Naive thymus-derived CD4-positive, alpha-beta T cell (primary cell): ENCODE measurements at places on chromosomes 6 and 20. TPM values are rescaled to one million over a fixed set of nuclear protein-coding genes. Genes with fewer than 3 reads are reported as not detected.

DNA sequence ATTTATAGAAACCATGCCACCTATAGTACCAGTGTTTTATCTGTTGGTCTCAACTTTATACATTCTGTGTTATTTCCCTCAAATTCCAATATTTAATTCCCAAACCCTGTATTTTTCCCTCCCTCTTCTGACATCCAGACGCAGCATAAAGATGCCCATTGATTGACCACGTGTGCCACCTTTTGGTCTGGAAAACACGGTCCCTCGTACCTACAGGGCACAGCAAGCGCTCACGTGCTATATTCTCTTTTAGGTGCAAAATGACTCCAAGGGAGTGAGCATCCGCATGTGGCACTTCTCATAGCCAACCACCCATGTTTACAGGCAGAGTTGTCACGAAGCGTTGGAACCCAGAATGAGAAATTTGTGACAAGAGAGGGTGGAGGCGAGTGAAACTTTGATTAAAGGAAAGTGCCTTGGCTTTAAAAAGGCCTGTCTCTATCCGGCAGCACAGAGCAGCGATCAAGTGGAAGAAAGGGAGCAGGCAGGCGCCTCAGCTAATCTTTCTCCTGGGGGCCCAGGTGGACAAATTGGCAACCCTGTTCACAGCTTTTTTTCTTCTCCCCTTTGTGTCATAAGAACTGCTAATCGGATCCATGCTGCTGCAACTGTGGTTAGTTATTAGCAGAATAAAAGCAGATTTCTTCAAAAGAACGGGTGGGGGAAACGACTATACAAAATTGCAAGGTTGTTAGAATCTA is 225.9 kb downstream of the TMEM242 start:
- DNase-seq = no peak
- no peak overlapping the region for H3K4me3 ChIP-seq
- no peaks in the 10 kb centered on the region for H3K27me3 ChIP-seq
- H3K27ac ChIP-seq = peak overlapping the region; percentile 46

- H3K4me1 ChIP-seq = no peaks in the 10 kb centered on the region
- H3K27ac ChIP-seq = no peak overlapping the region
- H3K36me3 ChIP-seq = no peaks in the 10 kb centered on the region
- no peak for DNase-seq
- no peak overlapping the region for H3K4me3 ChIP-seq
These were observed 14.0 kb downstream of the DCBLD1 start for GRCh38 chr6:117496383-117496990.

DNA sequence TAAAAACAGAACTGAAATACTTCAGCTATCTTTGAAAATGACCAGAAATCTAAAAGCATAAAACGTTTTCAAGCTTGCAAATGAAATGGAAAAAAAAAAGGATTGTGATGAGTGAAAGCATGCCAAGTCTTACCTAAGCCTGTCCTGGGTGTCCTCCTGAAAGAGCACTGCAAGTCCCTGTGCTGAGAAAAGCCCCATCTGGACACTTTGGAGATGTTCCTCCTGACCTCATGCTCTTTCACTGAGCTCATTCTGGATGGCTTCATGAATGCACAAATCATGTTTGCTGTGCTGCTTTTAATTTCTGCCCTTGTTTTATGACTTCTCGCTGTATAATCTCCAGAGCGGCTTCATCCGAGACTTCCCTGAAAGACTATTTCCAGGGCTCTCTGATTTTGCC is 136.0 kb downstream of the SOD2 start:
- no peak overlapping the region for H3K27ac ChIP-seq
- no peak overlapping the region for H3K4me3 ChIP-seq
- no peaks in the 10 kb centered on the region for H3K36me3 ChIP-seq
- no peaks in the 10 kb centered on the region for H3K27me3 ChIP-seq
- DNase-seq = no peak

DNA sequence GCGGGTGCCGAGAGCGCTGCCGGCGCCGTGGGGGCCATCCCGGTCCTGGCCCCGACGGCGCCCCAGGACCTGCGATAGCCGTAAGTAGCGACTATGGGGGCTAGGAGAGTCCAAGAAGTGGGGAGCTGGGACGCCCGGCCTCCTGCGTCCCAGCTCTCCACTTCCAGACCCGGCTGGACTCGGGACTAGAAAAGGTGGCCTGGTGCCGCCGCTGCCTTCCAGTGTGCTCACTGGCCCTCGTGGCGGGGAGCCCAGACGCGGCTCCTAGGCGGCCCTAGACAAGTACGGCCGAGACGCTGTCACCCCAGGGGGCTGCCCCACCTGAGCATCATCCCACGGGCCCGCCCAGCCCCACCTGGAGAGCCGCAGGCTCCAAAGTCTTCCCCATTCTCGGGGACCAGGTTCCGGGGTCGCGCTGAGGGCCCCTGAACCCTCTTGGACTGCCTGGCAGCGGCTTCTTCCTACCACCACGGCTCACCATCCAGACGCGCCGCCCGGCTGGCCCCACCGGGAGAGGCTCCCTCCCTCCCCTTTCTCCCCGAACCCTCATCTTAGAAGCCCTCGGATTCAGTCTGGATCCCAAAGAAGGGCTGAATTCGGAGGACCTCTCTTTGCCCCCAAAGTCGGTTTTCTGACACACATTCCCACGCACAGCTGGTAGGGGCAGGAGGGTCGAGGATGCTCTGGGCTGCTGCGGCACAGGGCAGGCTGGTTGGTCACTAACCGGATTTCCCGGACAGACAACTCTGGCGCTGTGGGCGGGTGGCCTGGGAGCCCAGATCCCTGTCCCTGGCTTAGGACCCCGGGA is 870 bp upstream of the MDFI start:
- no peak overlapping the region for H3K4me3 ChIP-seq
- H3K4me1 ChIP-seq = peaks cover 10% of the 10 kb centered on the region
- no peak for DNase-seq
- H3K36me3 ChIP-seq = no peaks in the 10 kb centered on the region
- H3K27ac ChIP-seq = no peak overlapping the region

DNA sequence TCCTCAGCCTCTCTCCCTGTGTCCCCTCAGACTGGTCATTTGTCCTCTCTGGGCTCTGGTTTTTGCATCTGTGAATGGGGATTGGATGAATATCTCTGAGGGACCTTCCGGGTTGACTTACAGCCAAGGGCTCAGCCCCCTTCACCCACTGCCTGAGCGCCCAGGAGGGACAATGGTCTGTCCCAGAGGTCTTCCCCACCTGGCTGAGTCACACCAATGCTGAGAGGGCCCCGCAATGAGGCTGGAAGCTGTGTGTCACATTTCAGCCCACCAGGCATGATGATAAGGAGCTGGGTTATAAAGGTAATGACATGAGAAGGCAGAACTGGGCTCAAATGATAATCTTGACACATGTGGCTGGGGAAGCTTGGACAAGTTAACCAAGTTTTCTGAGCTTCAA is 70.5 kb downstream of the TOX2 start:
- H3K4me3 ChIP-seq = no peak overlapping the region
- no peaks in the 10 kb centered on the region for H3K27me3 ChIP-seq
- no peak for DNase-seq
- no peaks in the 10 kb centered on the region for H3K36me3 ChIP-seq

DNA sequence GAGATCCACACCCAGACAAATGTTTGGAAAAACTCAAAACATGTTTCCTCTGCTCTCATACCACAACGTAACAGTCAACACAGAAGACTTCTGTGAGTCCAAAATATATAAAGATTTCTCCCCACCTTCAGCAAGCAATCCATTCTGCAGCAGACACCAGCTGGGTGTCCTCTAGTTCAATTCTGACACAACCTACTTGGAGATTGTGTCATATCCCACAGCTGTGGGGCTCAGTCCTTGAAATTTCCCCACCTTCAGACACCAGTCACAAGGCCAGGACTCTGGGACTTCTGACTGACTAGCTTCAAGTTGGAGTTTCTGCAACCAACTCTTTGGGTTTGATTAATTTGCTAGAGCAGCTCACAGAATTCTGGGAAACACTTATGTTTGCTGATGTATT is 244.8 kb upstream of the CDYL start:
- no peaks in the 10 kb centered on the region for H3K36me3 ChIP-seq
- DNase-seq = no peak
- no peaks in the 10 kb centered on the region for H3K4me1 ChIP-seq
- no peaks in the 10 kb centered on the region for H3K27me3 ChIP-seq

GRCh38 chr6:30819297-30819917 is 64.9 kb upstream of the DDR1 start:
- H3K4me3 ChIP-seq = no peak overlapping the region
- no peak for DNase-seq
- no peak overlapping the region for H3K27ac ChIP-seq
- H3K4me1 ChIP-seq = peaks cover 7% of the 10 kb centered on the region
- H3K27me3 ChIP-seq = no peaks in the 10 kb centered on the region
- H3K36me3 ChIP-seq = peaks cover 9% of the 10 kb centered on the region

- no peaks in the 10 kb centered on the region for H3K4me1 ChIP-seq
- no peaks in the 10 kb centered on the region for H3K36me3 ChIP-seq
- no peak for DNase-seq
- H3K4me3 ChIP-seq = no peak overlapping the region
- H3K27ac ChIP-seq = no peak overlapping the region
These were observed 123.3 kb upstream of the DUSP22 start for GRCh38 chr6:168865-169455.

DNA sequence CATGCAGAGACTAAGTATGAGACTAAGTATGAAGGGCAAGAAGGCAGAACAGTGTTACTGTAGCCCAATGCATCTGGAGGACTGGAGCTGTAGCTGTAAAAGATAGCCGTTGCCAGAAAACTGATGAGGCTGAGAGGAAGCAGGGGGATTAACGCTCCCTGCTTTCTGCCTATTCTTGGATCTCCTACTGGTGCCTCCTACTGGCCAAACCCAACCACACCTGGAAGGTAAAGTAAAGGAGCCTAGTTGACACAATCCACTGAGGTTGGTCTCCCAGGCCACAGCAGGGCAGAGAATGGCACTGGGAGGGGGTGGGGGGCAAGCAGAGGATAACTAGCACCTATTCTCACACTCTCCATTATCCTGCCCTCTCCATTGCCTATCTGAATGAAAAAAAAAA is 105.0 kb upstream of the MRPS10 start:
- no peaks in the 10 kb centered on the region for H3K36me3 ChIP-seq
- no peak overlapping the region for H3K27ac ChIP-seq
- no peak for DNase-seq
- H3K4me1 ChIP-seq = peaks cover 8% of the 10 kb centered on the region

DNA sequence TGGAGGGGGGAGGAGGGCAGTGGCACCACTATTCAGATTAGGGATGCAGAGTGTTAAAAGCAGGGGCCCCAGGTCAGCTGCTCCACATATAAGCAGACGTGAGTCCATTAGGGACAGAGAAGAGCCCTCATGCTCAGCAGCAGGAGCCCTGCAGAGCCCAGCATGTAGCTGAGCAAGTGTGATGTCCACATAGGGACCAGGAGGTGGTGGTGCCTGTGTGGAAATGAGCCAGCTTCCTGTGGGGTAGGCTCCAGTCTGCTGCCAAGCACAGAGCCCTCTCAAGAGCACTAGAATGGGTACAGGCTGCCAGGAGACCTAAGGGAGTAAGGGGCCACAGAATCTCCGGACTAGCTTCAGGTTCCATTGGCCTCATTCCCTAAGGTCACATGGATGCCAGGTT is 57.9 kb upstream of the MLN start:
- no peaks in the 10 kb centered on the region for H3K36me3 ChIP-seq
- DNase-seq = no peak
- no peak overlapping the region for H3K4me3 ChIP-seq
- H3K27me3 ChIP-seq = no peaks in the 10 kb centered on the region
- H3K27ac ChIP-seq = no peak overlapping the region

DNA sequence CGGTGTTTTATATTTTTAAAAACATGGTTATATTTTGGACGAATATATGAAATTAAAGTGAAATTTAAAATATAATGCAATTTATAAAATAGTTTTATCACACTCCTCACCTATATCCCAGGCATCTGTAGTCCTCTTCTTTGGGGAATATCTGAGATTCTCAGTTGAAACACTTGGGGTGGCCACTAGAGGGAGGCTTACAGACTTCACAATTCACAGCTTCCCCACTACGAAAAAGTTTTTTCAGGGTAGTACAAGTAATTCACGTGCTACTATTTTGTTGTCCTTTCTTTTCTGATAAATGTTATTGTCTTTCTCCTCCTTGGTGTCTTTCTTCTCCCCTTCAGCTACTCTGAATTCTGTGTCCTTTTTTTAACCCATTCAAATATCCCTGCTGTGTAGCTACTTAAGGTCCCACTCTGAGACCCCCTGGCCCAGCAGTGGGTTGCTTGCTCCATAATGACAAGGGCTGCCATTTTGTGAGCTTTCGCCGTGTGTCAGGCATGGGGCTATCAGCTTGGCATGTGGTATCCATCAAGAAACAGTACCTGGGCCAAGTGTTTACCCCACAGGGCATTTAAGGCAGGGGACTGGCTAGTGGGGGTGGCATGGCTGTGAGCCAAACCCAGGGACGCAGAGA is 43.6 kb upstream of the PHACTR3 start:
- H3K4me1 ChIP-seq = no peaks in the 10 kb centered on the region
- no peak for DNase-seq
- H3K36me3 ChIP-seq = no peaks in the 10 kb centered on the region

DNA sequence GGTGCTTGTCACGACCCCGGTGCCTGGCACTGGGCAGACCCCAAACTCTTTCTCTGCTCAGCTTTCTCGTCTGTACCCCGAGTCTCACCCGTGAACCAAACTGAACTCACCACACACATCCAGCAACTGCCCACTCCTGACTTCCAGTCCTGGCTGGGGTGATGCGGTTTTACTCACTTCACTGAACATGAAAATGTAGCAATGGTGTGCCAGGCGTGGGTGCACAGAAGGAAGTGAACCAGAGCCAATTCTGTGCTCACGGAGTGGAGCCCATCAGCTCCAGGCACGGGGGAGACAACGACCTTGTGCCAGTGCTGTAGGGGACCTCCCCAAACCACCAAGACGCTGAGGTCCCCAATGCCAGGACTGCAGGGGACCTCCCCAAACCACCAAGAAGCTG is 78.7 kb upstream of the AFDN start:
- no peak overlapping the region for H3K4me3 ChIP-seq
- H3K27me3 ChIP-seq = no peaks in the 10 kb centered on the region

Gene SLC22A7
- not detected for total RNA-seq

Gene E2F1
- total RNA-seq = 1.4 TPM

Gene TMEM74B
- total RNA-seq = 0.40 TPM

Gene COL9A1
- total RNA-seq = not detected

Gene PPP1R16B
- total RNA-seq = 21.5 TPM

Gene ZHX3
- total RNA-seq = 8.1 TPM

Gene UBE2C
- 0.57 TPM for total RNA-seq

Gene FAM162B
- total RNA-seq = not detected

Gene MRAP2
- total RNA-seq = not detected
